ENCODE measurements at places on chromosomes 2 and 18.

DNA sequence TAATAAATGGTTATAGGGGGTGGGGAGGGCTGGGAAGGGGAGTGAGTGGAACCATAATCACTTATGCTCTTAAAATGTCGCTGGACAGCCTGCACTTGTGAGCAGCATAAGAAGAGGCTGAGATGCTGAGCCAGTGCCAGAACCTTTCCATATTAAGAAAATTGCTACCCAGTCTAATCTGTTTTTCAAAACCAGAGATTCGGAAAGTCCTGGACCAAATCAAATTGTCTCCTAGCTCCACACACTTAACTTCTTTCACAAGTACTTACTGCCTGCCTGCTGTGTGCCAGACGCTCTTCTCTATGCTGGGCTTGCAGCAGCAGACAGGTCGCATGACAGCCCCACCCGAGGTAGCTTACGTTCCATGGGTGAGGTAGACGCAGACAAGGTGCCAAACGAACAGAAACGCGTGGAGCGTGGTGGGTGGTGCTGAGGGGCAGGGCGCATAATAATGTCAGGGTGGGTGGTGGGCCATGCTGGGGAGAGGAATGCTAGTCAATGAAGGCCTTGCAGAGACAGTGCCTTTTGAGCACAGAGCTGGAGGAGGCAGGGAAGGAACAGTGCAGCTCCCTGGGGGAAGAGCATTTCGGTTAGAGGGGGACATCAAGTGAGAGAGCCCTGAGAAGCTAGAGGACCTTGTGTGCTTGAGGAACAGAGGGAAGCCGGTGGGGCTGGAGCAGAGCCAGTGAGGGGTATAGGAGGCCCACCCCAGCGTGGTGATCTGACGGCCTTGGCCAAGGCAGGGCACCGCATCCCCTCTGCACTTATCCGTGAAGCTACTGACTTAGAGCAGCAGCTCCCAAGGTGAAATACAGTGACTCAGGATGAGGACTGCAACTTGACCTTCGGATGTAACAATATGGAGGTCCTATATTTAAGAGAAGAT, 123.5 kb upstream of the DAPL1 start:
- no peak for DNase-seq

DNA sequence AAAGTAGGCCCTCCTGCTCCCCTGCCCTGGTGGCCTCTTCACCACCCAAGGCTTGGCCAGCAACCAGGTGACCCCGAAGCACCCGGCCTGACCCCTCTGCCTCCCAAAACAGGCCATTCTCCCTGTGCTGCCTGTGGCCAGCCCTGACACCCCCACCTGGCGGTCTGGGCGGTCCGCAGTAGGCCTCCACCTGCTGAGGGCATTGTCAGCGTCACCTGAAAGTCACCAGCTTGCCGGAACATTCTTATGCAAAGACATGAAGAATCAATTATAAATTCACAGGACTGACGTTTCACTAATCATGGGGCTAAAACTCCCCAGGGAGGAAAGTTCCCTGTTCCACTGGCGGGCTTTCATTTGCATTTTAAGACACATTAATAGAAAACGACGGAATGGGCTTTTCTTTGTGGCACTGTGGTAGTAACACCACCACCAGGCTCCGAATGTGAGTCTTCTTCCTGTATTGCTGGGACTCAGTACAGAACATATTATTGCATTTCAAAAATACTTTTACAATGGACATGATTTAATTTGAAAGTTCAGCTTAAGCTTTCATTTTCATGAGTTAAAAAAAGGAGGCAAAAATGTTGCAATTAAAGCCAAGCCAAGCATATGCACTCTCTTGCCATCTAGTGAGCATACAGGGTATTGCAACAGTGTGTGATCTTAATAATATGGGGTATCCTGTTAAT, 57.4 kb downstream of the ADI1 start:
- no peak for DNase-seq

- DNase-seq: peak; percentile 63
These were observed at the start of gene GPR155 for GRCh38 chr2:174486563-174487107. Gene GPR155, minus strand, starts transcription at chr2:174487029. Its CDS starts 5,073 bp downstream, at chr2:174481956.

DNA sequence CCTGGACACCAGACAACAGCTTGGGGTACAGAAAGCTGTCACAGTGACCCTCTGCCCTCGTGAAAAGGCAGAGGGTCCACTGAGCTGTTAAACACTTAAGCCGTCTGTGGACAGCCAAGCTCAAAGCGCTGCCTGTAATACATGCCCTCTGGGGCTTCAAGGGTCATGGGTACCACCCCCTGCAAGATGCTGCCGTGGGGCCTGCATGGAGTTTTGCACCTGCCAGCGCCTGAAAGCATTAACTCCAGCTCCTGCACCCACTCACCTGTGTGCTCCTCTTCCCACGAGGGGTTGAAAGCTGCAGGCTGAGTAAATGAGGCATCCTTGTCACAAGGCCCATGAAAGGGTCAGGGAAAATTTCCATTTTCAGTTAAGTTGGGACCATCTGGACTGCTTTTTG, 70.6 kb upstream of the PHLPP1 start:
- no peak for DNase-seq

- DNase-seq: no peak
These were observed 285.3 kb downstream of the GRB14 start for GRCh38 chr2:164335947-164336346.

DNA sequence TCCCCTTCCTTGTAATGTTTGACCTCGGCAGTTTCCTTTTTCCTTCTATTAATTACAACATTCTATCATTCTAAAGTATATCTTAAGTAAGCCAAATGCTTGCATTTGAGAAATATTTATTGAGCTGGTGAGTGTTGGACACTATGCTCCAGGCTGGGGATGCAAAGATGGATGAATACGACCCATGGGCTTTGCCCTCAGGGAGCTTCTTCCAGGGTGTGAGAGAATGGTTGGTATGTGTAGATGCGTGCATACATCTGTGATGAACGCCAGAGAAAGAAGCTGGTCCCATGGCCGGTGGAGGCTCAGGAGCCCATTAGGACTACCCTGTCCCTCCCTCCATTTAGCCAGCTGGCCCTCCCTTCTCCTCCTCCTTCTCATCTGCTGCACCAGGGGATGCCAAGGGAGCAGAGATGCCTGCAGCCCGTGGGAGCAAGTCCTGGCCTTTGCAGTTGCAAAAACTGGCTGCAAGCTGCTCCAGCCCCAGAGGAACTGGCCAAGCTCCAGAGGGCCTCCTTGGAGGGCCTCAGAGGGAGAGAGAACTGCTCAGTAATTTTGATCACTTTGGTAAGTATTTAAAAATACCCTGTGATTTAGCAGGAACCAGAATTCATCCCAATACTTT, 65.7 kb upstream of the FOSL2 start:
- no peak for DNase-seq

- DNase-seq: no peak
These were observed 101.8 kb downstream of the ALK start for GRCh38 chr2:29819570-29819969.

DNA sequence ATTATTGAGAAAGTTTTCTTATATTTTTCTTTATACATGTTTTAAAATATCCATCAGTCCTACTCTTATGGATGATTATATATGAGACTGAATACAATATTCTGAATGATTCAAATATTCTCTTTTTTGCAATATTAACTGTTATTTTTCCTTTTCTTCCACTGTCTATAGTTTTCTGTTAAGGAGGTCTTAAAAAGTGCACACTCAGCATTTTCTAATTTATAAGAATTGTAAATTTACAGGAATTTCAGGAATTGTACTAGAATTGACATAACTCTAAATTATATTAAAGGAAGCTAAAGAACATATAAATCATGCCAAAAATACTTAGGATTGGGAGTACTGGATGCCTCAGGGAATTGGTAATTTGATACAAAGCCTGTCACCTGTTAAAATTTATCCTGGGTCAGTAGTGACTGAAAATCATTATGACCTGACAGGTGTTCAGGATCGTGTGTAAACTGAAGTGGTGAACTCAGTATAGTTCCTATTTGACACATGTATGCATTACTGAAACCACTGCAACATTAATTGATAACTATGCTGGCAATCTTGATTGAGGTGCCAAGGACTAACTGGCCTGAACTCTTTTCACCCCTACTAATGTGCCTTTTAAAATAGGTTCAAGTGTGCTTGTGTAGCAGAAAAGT, 30.4 kb downstream of the MSTN start:
- no peak for DNase-seq

DNA sequence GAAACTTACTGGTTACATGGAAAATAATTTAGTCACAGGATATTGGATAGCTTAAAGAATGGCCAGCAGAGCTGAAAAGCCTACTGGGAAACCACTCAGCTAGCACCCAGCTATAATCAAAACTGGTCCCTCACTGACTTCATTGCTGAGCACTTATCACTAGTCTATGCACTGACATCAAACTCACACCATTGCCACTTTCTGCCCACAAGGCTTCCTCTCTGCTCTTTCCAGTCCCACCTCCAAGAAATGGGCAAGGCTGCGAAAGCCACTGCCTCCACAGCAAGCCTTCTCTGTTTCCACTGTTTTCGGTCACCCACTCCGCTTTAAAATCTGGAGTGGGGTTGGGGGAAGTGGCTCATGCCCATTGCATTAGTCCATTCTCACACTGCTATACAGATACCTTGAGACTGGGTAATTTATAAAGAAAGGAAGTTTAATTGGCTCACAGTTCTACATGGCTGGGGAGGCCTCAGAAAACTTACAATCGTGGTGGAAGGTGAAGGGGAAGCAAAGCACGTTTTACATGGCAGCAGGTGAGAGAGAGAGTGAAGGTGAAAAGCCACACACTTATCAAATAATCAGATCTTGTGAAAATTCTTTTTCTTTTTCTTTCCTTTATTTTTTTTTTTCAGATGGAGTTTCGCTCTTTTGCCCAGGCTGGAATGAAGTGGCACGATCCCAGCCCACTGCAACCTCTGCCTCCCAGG, 77.0 kb upstream of the CERS6 start:
- DNase-seq: no peak

- DNase-seq: peak; percentile 36
These were observed 48.7 kb downstream of the RRM2 start for GRCh38 chr2:10171006-10171800.

- DNase-seq: no peak
These were observed 1378.8 kb upstream of the DDX18 start for GRCh38 chr2:116435648-116436047.
